ENCODE measurements at places on chromosomes 2 and 18.

DNA sequence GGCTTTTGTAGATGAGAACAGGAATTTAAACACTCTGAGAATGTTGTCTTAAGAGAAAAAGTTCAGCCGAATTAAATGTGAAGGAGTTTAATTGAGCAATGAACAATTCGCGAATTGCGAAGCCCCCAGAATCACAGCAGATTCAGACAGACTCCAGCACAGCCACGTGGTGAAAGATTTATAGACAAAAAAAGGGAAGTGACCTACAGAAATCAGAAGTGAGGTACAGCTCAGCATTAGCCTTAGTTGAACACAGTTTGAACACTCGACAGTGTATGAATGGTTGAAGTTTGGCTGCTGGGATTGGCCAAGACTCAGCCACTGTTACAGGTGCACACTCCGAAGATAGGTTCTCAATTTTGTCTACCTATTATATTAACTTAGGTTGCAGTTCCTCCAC, 264.0 kb upstream of the CHST9 start:
- no peak for DNase-seq

DNA sequence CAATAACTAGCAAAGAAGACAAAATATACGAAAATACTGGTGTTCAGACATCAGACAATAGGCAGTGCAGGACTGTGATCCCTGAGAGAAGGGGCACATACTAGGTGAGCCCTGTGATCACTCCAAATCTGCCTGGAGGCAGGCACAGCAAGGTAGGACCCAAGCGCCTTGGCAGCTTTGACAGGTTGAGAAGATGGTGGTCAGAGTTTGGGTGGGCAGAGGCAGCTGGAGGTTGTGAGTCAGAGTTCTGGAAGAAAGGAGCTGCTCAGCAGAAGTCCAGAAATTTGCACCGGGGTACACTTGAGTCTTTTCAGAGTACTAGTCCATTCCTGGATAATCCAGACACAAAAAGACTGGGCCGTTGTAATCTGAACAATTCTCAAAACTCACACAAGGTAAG, 14.0 kb downstream of the KIF1A start:
- no peak for DNase-seq

GRCh38 chr2:187710791-187711521, 156.7 kb upstream of the TFPI start:
- peak; percentile 2 for DNase-seq

- peak; percentile 41 for DNase-seq
Measured at GRCh38 chr2:224310943-224311625, 90.8 kb downstream of the FAM124B start.

- peak; percentile 80 for DNase-seq
Measured at GRCh38 chr2:113877711-113878598, 11.9 kb upstream of the ACTR3 start.

DNA sequence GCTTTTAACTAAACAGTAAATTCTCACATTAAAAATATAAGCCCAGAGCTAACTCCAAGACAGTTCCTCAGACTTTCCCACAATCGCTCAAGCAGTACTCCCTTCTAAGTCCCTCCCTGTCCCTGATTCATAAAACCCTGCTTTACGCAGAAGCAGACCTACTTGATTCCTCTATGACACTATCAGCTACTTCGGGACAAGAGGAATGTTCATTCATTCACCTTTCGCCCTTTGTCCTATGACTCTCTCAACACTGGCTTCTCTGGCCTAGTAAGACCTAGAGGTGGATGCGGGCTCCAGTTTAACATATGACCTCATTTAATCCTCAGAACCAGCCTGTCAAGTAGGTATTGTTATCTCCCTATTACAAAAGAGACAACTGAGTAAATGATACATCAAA, 10.2 kb downstream of the LPIN2 start:
- DNase-seq: no peak

- no peak for DNase-seq
Measured at GRCh38 chr18:805755-806110, 6.3 kb downstream of the YES1 start.

DNA sequence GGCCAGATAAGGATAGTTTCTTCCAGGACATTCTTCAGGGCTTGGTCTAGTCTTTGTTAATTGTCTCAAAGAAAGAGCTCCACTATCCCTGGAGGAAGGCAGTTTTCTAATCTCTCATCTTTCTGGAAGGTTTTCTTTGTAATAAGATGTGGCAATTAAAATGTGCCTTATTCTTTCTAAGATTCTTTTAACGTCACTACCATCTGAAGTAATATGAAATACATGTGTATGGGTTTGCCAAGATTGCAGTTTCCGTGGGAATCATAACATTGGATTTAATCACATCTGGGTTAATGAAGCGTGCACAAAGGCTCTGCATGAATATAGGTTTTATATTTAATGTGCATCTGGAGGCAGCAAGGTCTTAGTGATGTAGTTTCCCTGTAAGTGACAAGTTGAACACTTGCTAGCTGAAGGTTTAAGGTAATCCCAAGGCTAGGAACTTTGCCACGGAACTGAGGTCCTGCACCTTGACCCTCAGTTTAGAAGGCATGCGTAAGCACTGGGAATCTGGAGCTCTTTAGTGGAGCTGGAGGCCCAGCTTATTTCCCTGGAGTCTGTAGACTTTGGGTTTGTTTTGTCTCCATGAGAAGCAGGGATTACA, 25.7 kb downstream of the DIS3L2 start:
- no peak for DNase-seq

DNA sequence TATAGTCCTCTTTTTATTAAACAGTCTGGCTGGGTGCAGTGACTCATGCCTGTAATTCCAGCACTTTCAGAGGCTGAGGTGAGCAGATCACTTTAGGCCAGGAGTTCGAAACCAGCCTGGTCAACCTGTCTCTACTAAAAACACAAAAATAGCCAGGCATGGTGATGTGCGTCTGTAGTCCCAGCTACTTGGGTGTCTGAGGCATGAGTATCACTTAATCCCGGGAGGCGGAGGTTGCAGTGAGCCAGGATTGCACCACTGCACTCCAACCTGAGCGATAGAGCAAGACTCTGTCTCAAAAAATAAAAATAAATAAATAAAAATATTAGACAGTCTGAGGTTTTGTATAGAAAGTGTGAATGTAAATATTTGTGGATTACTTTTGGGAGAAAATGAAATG, 17.8 kb downstream of the XRCC5 start:
- DNase-seq: no peak

DNA sequence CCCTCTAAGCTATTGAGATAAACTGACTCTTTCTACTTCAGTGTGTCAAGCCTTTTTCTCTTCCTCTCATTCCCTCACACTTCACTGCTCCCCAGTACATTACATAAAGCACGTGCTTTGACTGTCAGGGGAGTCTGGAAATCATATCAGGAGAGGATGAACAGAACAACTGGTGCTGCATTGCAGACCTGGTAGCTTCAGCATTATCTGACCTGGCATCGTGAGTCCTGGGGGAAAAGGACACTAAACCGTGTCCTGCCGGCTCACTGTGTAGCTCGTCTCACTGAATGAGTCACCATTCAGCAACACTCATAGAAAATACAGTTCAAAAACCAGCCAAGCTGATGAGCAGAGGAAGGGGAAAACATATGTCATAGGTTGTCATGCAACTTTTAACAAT, 108.5 kb upstream of the UNC80 start:
- peak; percentile 45 for DNase-seq

DNA sequence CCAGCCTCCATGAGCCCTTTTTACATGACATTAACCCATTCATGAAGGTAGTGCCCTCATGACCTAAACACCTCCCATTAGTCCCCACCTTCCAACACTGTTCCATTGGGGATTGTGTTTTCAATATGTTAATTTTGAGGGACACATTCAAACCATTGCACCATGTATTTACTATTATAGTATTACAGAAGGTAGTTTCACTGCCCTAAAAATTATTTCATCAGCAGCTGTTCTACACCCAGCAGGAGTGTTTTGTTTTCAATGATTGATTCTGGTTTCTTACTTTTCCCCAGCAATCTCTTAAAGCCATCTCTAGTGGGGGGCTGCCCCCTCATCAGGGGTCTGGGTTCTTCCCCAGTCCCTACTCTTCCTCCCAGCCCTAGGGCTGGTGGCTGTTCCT, 71.9 kb downstream of the CERS6 start:
- no peak for DNase-seq

GRCh38 chr2:233063976-233064411, 3.9 kb downstream of the INPP5D start:
- no peak for DNase-seq

DNA sequence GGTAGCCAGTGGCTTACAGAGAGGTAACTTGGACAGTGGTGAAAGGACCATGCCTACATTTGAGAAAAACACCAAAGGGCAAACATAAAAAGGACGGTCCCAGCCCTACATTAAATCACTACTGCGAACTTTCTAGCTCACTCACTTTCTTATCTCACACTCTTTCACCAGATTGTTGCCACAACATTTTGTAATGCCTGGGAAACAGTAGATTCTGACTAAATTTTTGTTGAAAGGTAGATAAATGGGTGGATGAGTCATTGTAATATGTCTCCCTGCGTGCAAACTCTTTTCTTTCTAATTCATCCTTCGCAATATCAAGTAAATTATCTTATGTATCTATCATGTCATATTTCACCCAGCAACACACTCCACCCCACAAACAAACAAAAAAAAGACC, 192.2 kb downstream of the IRS1 start:
- DNase-seq: peak; percentile 28

- no peak for DNase-seq
Measured at GRCh38 chr2:71151620-71152019, 21.2 kb downstream of the MPHOSPH10 start.

DNA sequence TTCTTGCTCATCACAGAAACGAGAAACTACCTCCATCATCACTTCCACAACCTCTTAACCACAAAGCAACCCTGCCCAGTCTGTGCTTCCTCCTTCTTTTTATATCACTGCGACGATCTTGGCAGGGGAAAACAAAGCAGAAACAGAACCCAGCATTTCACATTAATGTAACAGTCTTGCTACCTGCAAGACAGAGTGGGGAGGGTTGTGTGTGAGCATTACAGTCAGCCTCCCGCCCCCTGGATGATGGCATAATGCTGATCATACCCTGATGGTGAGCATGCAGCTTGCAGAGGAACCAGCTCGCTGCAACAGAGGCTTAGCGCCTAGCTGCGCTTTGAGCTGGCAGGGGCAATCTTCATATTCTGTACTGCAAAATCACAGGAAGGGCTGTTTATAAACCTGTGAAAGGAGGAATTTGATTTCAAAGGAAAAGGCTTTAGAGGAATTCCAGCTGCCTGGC, 376.1 kb downstream of the IRS1 start:
- peak; percentile 47 for DNase-seq

DNA sequence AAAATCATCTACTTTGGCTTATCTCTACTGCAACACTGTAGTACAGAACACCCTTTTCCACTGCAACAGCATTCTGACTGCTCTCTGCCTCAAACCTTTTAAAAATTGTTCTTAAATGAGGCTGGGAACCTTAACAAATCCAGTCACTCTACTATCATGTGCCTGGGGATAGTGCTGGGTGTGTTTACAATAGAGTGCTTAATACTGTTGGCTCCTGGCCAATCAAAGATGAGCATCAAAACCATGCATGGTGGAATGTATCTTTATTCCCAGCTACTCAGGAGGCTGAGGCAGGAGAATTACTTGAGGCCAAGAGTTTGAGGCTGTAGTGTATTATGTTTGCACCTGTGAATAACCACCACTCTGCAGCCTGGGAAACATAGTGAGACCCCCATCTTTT, 7.4 kb downstream of the ANKAR start:
- DNase-seq: no peak

DNA sequence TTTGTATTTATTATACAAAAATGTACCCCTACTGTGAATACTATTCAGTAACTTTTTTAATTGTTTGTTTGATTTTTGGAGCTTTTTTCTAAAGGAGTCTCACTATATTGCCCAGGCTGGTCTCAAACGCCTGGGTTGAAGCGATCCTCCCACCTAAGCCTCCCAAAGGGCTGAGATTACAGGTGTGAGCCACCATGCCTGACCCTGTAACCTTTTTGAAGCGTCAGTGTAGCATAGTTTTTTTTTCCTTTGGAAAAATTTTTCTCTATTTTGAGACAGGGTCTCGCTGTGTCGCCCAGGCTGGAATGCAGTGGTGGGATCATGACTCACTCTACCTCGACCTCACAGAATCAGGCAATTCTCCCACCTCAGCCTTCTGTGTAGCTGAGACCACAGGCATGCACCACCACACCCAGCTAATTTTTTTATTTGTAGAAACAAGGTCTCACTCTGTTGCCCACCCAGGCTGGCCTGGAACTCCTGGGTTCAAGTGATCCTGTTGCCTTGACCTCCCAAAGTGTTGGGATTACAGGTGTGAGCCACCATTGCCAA, 2.0 kb downstream of the GMCL1 start:
- no peak for DNase-seq

DNA sequence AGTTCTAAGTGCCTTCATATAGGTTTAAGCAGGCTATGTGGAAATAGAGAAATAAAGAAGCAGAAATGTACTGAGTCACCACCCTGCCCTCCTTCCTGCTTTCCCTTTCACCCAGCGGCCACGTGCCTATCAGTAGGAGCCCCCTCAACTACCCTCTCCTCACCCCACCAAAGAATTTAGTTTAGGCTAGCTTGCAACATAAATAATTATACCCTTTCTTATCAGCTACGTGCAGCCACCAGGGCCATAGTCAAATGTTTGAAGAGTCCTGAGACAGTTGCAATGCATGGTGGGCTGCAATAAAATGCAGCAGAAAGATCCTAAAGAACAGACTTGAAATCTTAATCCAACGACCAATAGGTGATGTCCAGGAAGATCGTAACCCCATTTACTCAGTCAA, 101.2 kb downstream of the RTP5 start:
- DNase-seq: no peak

DNA sequence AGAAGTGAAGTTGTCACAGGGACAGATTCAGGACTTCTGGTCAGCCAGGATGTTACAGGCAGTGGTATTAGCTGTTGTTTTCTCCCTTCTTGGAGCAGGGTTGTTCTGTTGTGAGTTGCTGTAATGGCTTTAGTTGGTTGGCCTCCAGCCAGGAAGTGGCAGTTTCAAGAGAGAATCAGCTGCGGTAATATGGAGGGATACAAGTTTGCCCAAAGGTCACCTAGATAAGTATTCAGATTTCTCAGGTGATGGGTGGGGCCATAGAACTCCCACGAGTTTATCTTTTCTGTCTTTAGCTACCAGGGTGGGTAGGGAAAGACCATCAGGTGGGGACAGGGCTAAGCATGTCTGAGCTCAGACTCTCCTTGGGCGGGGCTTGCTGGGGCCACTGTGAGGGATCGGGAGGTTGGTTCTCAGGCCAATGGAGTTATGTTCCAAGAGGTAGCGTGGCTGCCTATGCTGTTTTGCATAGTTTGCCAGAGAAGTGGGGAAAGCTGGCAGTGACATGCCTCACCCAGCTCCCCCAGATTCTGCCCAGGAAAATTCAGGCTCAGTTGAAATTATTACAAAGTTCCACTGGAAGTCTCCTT, 640.4 kb upstream of the CHAC2 start:
- no peak for DNase-seq

All from bronchial epithelial cell (primary cell).